MM.1S (cell line): ENCODE measurements at places on chromosomes 13 and 19.

DNA sequence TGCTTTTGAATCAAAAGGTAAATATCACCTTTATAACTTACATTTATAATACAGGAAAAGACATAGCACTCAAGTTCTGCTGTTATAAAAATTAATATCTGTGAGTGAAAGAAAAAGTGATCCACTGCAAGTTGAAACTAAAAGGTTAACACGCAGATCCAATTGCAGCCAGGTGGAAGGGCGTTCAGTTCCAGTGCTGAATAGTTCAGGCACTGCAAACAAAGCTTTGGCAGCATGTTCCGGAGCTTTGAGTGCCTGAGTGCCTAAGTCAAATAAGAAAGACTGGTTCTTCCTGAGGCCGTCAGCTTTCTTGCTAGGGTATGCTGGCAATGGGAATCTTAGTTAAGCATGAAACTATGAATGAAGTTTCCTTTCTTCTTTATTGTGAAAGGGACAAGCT lies 200.3 kb downstream of the LMO7 start:
- no peak for DNase-seq

DNA sequence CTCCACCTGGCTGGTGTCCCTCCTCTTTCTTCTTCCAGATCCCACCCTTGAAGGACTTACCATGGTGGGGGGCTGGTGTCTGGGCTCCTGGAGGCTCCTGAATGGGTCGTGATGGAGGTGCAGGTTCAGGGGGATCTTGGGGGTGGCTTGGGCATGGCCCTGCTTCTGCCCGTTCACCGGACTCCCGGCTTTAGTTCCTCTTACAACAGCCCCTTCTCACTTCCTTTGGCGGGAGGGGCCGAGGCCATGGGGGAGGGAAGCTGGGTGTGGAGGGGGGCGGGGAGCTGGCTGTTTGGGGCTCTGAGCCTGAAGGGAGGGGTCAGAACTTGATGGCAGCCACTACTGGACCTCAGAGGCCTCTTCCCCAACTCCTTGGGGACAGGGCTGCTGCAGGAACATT lies at the start of gene MYO1F:
MYO1F (minus strand) TSS at position 196 of the 400 bp plus-strand sequence; CDS start at position 63, 133 bp downstream.
- DNase-seq = no peak

- peak; percentile 99 for DNase-seq
These were observed 2.1 kb downstream of the ING1 start for GRCh38 chr13:110715395-110716246.

DNA sequence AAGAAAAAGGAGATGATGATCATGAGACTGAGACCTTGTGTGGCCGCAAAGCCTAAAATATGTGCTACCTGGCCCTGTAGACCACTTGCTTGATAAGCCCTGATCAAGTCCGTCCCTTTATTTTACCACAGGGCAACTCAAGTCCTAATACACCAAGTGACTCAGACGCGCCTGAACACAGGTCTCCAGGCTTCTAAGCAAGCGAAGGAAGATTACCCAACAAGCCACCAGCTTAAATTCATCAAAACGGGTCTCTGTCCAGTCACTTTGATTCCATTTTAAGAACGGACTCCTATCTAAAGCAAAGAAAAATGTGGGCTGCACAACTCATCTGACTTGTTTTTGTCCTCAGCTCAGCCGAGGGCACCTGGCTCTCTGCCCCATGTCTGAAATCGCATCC lies 26.8 kb downstream of the SLC7A1 start:
- no peak for DNase-seq

- no peak for DNase-seq
These were observed 290.9 kb downstream of the KCNRG start for GRCh38 chr13:50306156-50306555.

- DNase-seq = no peak
These were observed 6.5 kb upstream of the SCEL start for GRCh38 chr13:77528834-77529500.

- no peak for DNase-seq
These were observed 45.1 kb upstream of the TPM4 start for GRCh38 chr19:16030964-16031871.

DNA sequence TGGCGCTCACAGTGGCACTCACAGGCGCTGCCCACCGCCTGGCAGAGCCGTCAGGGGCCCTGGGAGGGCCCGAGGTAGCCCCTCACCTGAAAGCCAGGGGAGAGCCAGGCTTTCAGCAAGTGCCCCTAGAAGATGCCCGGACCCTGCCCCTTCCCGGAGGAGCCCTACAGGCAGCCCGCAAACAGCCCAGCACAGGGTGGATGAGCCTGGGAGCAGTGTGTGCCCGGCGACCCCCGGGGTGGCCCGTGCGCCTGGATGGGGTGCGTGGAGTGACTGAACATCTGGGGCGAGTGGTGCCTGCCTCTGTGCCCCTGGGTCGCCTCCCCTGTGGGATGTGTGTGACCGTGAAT lies 1.4 kb downstream of the CRLF1 start:
- DNase-seq = no peak

GRCh38 chr13:22214184-22214583 lies 543.3 kb downstream of the FGF9 start:
- no peak for DNase-seq

GRCh38 chr13:49042476-49042875 lies 66.8 kb downstream of the FNDC3A start:
- DNase-seq = no peak

- no peak for DNase-seq
These were observed 174.3 kb downstream of the TSHZ3 start for GRCh38 chr19:31174948-31175347.

- DNase-seq = no peak
These were observed 6.5 kb downstream of the PLPPR3 start for GRCh38 chr19:815079-815774.

DNA sequence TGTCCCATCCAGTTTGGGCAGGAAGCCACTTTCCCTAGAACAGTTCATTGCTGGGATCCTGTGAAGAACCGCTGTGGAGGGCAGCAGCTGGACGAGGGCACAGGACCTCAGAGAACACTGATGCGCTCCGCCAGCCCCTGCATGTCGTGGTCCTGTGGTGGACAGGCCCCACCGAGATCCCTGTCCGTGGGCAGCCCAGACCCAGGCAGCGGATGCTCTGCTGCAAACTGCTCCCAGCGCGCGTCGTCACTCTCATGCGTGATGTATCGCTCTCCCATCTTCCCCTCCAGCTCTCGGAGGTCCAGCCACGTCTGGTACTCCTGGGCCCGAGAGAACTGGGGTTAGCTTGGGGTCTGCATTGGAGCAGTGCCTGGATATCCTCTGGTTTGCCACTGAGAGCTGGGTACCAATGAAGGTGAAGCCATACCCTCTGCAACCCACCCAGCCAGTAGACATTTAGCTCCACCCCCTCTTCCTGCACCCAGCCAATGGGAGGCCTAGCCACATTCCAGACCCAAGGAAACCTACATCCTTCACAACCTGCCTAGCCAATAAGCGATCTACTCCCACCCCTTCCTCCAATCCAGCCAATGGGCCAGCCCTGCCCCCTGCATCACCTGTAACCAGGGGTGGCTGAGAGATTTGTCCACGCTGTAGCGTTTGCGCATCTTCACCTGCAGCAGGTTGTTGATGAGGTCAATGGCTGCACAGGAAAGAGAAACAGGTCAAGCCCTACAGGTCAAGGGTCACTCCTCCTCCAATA lies 13.6 kb upstream of the DACT3 start:
- DNase-seq = no peak

DNA sequence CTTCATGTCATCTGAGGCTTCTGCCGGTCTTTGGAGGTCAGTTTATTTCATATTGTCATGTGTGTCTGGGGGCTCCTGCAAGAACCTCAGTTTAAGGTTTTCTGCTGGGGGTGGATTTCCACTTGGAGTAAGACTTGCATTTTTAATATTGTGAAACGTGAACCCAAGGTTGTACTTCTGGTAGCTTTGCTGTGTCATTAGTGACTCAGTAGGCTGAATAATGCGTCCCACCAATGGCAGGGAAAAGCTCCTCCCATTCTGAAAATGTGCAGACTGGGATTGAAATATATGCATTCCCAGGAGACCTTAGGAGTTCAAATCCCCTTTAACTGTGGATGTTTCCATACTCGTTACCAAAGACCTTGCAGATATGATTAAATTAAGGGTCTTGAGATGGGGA lies 46.2 kb downstream of the ING1 start:
- no peak for DNase-seq

DNA sequence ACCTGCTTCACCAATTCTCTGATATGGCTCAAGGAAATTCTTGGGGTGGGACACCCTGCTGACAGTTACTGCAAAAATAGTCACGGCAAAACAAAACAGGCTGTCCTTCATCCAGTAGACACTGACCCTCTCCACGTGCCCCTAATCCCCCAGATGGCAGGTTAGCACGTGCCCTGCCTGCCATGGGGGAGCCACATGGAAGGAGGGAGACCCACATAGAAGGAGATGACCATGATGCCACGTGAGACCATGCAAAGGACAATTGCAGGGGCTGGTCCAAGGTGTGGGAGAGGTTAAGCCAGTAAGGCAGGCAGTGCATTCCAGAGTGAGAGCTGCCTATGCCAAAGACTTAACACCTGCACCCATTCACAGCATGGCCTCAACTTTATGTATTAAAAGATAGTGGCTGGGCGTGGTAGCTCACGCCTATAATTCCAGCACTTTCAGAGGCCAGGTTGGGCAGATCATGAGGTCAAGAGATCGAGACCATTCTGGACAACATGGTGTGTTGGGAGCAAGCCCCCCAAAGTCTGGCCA lies 82.7 kb downstream of the ZNF429 start:
- no peak for DNase-seq

DNA sequence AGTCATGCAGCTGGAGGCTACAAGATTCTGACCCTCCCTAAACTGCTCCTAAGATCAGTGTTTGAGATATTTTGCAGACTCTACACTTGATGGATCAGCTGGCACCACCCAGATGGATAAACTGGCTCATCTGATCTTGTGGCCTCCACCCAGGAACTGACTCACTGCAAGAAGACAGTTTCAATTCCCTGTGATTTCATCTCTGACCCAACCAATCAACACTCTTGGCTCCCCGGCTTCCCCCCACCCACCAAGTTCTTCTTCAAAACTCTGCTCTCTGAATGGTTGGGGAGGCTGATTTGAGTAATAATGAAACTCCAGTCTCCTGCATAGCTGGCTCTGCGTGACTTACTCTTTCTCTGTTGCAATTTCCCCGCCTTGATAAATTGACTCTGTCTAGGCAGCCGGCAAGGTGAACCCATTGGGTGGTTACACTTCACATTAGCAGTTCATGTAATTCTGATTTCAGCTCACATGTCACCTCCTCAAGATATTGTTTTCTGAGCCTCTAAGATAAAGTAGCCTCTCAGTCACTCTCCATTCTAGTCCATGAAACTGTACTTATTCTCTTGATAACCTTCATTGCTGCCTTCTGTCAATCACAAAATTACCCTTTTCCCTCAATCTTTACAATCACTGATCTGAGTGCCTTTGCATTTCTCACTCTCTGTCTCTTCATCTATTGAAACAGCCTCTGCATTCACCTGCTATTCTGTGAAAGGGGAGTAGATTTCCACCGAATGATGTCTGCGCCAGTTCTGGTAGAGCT lies 9.9 kb upstream of the FPR3 start:
- DNase-seq = no peak

DNA sequence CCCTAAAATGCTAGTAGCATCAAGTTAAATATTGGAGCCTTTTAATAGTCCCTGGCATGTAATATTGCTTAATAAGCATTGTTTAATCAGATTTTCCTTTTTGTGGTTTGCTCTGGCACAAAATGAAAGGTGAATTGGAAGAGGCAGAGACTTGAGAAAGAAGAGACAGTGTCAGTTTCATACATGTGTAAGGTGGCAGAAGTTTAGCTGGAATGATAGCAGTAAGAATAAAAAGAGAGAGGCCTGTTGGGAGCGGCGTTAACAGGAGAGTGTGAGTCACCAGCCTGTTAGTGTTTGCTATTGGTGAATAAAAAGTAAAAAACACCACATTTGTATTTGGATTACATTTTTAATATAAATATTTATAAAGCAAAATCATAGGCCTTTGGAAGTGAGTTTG lies 145.3 kb downstream of the PDS5B start:
- DNase-seq = no peak

DNA sequence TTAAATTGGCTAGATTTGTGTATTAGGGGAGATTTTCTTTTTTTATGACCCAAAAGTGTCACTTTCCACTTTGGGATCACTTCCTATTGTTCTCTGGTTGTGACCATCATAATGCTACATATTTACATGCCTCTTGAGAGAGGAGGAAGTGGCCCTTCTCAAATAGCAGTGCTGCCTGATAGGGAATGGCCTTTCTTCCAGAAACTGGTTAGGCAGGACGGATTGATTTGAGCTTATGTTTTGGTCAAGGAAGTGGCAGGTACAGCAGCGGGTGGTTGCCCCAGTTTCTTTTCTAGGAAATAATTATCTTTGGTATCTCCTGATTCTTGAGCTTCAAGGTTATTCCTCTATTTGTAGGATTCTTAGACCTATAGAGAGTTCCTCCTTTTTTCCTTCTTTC lies 21.9 kb upstream of the WTIP start:
- no peak for DNase-seq

GRCh38 chr13:99176309-99177276 lies 24.1 kb upstream of the UBAC2 start:
- peak; percentile 73 for DNase-seq

DNA sequence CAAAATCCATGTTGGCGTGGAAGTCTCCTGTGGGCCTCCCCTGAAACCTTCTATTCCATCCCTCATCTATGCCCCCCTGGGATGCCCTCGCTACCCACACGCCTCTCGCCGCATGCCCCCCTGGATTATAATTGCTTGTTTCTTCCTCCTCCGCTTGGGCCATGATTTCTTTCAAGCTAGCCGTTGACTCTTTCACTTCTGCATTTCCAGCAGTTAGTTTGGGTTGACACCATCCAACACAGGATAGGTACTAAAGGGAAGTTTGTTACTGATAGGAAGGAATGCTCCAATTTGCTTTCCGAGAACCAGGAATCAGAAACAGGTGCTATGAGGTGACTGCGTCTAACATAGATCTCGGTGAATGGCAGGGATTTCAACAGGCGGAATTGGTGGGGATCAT lies 7.7 kb upstream of the SLC25A15 start:
- DNase-seq = no peak

DNA sequence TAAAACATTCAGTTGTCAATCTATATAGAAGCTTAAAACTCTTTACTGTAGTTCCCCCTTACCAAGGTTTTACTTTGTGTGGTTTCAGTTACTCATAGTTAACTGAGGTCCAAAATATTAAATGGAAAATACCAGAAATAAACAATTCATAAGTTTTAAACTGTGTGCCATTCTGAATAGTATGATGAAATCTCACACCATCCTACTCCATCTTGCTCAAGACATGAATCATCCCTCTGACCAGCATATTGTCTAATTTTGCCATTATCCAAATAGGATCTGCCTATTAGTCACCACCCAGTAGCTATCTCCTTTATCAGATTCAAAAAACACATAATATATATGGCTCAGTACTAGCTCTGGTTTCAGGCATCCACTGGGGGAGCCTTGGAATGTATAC lies 22.4 kb downstream of the ZNF571 start:
- DNase-seq = no peak

GRCh38 chr13:94243551-94243950 lies 235.9 kb downstream of the DCT start:
- DNase-seq = no peak

GRCh38 chr13:99984461-99985240 lies 3.1 kb downstream of the ZIC2 start:
- no peak for DNase-seq

- DNase-seq = no peak
These were observed 169.8 kb downstream of the SUCLA2 start for GRCh38 chr13:47831265-47831664.
